ENCODE measurements at places on chromosomes 3 and 15.

- peak; percentile 10 for DNase-seq
Measured at GRCh38 chr15:67433495-67434099, 87.3 kb upstream of the C15orf61 start.

DNA sequence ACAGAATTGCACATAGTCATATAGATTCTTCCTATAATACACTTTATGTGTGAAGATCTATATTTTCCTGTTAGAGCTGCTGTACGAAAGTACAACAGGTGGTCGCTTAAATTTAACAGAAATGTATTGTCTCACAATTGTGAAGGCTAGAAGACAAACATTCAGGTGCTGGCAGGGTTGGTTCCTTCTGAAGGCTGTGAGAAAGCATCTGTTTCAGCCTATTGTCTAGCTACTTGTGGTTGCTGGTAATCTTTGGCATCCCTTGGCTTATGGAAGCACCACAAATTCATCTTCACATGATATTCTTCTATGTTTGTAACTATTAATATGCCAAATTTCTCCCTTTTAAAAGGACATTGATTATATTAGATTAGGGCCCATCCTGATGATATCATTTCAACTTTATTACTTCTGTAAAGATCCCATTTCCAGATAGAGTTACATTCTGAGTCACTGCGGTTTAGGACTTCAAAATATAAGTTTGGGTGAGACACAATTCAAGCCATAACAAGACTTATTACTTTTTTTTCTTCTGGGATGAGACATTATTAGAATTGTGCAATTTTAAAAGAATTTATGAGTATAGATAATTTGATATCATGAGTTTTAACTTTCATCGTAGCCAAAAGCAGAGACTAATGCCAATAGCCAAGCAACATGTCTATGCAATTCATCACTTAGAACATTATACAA is 248.1 kb upstream of the BCHE start:
- no peak for DNase-seq

- DNase-seq = no peak
Measured at GRCh38 chr3:36989568-36989967, 3.4 kb downstream of the EPM2AIP1 start.

- DNase-seq = no peak
Measured at GRCh38 chr3:81394651-81395524, 366.6 kb downstream of the GBE1 start.

DNA sequence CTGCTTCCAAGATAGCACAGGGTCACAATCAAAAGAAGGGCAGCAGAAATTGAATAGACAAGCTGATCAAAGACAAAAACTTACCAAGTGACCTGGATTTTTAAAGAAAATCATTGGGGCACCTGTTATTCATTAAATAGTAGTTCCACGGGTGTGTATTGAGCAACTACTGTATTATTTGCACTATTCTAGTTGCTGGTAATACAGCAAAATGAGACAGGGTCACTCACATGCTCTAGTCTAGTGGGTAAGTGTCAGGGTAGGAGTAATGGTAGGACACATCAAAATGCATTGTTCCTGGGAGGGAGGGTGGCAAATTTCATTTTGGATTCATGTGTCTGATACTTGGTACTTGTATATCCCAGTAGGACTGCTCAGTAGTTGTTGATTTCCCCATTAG is 127.9 kb downstream of the SQOR start:
- DNase-seq = no peak
